ENCODE measurements at places on chromosomes 12 and 14.

- no peak for DNase-seq
Observed at GRCh38 chr12:12180575-12180974, 86.3 kb downstream of the LRP6 start.

DNA sequence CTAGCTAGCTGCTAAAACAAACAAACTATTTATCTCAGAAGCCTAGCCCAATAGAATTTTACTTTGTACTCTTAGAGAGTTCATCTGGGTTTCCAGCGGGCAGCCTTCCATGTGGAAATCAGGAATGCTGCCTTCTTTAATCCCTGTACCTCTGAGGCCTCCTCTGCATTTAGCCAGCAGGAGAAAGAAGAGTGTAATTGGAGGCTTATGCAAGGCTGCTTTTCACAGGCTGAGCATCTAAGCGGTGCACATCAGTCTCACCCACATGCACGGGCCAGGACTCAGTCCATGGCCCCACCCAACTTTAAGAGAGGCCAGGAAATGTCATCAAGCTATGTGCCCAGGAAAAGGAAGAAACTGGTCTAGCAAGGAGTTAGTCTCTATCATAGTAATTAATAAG lies 14.0 kb upstream of the PTGDR start:
- no peak for DNase-seq

- DNase-seq: no peak
Observed at GRCh38 chr12:20578142-20578541, 117.0 kb upstream of the SLCO1C1 start.

- DNase-seq: no peak
Observed at GRCh38 chr12:4806439-4807115, 86.4 kb downstream of the GALNT8 start.

- no peak for DNase-seq
Observed at GRCh38 chr14:64421166-64421565, 33.0 kb downstream of the MTHFD1 start.

- DNase-seq: no peak
Observed at GRCh38 chr12:132506328-132507160, 16.6 kb downstream of the FBRSL1 start.

DNA sequence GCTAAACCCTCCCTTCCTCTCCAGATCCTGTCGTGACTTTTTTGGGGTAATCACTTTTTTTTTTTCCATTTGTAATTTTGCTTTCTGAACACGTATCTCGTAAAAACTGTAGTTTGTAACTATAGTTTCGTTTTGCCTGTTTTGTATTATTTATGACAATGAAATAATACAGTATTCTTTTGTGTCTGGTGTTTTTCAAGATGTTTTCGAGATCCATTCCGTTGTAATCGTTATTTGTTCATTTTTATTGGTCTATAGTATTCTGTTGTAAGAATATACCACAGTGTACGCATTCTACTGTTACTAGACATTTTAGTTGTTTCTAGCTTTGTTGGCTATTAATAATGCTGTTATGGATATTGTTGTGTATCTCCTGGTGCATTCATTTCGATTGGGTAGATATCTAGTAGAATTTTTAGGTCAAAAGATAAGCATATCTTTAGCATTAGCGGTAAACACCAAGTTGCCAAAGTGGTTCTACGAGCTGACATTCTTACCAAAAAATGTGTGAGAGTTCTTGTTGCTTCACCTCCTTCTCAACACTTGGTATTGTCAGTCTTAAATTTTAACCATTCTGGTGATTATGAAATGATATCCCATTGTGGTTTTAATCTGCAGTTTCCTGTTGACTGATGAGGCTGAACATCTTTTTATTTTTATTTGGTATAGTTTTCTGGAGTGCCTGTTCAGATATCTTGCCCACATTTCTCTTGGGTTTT lies 92.3 kb upstream of the EVL start:
- no peak for DNase-seq

DNA sequence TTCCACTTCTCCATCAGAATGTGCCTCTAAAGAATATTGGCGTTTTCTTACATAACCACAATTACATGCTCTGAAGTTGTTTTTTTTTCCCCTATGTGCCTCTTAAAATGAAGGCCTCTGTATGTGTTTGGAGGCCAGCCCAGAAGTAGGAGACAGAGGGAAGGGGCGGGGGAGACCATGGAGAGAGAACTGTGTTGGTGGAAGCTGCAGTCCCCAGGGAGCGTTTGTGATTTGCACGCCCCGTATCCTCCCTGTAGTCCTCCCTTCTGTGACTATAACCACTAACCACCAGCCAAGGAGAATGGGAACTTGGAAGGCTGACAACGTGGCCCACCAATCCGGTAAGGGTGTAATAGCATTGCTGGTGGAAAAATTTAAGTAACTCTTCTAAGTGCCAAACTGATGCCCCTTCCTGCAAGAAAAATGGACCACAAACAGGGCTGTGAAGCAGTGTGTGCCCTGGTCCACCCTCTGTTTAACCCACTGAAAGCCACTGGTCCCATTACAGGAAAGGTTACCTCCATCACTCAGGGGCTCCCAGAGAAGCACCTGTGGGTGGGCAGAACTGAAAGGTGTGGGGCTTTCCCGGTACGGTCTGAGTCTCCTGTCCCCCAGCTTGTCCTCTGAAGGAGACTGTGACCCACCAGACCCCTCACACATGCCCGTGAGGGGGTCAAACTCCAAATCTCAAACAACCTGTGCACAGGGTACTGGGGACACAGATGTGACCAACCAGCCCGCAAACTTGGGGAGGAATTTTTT lies 36.8 kb downstream of the CCDC88C start:
- no peak for DNase-seq

DNA sequence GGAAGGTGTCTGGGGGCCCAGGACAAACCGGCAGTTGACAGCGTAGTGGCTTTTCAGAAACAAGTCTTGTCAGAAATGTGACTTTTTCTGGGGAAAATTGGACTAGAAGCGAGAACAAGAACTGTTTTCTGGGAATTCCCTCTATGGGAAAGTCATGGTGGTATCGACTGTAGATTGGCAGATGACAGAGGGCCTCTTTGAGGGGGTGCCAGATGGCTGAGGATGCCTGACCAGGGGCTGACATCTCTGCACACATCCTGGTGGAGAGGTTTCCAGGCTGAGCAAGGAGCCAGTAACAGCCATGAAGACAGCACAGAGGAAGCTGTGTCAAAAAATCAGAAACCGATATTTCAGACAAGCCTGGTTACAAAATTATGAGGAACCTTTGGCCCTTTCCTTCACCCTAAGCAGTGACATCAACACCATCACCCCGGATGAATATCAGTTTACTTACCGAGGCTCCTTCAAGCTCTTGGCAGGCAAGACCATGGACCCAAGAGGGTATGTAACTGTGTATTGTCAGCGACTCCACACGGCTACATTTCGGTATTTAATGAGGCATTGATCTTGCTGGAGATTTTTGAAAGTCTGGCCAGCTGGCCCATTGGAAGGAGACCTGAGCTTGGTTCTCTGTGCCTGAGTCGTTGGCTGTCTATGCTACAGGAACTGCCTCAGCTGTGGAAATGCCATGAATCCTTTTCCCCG lies 1525.3 kb upstream of the TMEM132C start:
- no peak for DNase-seq
